NCI-H1930 (cell line): ENCODE measurements at places on chromosomes 1 and 21.

DNA sequence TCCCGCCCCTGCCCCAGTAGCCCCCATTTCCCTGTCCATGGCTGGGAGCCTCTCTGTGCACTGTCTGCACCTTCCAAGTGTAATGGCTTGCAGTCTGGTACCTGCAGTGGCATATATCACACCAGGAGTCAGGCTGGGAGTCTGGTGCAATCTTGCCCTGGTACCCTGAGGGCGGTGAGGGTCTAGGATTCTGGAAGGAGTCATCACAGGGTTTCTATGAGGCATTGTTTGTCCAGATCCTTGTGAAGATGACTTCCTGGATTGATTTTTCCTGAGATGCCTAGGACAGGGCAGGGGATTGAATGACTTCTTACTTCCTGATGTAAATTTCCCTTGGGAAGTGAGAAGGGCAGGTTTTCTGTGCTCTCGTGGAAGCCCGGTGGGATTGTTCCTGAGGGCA, 5.9 kb upstream of the PKP1 start:
- DNase-seq = no peak

DNA sequence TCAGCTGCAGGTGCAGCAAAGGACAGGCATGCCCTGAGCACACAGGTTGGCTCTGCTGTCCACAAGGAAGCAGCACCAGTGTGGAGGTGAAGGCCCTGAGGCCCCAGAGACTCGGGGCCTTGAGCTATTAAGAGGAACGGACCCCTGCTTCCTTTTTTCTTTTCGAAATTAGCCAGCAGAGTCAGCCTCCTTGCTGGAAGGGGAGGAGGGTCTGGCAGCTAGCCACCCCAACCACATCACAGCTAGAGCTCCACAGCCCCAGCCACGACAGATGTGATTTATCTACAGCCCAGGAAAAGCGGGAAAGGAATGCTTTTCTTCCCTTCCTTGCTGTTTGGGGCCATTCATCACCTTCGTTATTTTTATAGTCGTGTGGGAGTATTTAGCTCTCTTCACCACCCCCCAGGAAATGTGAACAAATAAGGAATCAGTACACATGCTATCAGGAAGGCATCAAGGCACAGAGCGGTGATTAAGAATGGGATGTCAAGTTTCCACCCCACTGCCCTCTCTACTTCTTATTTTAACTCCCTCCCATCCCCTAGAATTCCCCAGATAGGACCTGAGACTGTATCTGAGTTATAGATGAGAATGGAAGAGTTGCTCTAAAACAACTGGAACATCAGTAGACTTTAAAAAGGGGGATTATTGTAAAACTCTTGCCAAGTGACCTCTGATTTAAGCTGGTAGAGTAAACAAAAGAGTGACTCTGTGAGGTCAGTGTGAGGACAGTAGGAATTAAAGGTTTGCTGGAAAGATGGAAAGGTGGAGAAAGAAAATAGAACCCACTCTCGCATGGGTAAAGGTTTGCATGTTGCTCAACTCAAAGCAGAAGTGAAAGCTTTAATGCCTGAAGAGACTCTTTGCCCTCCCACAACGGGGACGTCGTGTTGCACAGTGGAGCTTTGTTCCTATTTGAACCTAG, 224.7 kb upstream of the GJB5 start:
- DNase-seq = no peak

GRCh38 chr1:37704966-37705365, 12.7 kb downstream of the CDCA8 start:
- DNase-seq = no peak

- DNase-seq = no peak
Observed at GRCh38 chr1:98322966-98323365, 338.6 kb upstream of the SNX7 start.

DNA sequence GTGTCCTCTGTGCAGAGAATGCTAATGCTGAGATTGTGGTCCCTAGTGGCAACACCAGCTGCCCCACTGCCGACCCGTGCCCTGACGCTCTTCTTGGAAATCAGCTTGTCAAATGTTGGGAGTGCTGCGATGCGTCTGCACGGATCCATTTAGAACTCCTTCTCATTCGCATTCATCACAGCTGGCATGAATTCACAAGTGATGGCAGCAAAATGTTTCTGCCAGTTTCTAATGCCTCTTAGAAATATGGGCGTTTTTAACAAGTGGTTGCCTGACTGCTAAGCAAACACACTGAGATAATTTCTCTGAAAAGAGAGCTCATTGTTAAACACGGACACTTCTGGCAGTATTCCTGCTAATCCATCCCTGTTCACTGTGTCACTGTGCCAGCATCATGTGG, 131.9 kb upstream of the KCNJ6 start:
- DNase-seq = no peak
